ENCODE measurements at places on chromosomes 5 and 9.

- no peak for DNase-seq
Observed at GRCh38 chr5:150791536-150791935, 13.0 kb downstream of the SMIM3 start.

DNA sequence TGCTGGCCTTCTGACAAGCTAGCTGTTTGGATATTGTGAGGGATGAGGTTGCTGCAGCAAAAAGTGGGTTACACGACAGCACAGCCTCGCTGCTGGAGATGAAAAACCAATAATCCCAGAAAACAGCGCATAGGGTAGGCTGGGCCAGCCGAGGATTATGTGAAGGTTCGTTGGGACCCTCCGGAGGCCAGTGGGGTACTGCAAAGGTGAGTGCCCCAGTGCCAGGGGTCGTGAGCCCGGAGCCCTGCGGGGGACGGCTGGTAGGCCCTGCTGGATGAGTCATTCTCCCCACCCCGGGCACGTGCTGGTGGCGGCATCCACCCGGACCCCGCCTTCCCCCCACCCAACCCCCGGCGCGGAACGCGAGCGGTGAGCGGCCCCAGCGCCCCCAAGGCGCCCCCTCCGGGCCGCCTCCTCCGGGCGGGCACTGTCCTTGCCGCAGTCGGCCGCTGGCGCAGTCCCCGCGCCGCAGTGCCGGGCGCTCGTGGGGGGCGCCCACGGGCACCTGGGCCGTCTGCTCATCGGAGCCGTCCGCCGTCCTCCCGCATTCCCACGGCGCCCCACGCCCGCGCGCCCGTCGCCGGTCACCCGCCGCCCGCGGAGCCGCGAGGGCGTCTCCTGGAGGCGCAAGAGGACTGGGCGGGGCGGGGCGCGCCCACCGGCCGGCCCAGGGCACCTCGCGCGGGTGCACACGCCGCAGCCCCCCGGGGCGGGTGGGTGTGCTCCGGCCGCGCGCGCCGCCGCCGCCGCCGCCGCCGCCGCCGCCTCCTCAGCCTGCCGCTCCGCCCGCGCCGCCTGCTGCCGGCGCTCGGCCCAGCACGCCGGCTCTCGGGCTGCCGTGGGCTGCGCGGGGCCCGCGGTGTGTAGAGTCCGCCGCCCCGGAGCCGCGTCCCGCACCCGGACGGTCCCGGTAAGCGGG, at the start of gene PHF24:
PHF24 (plus strand) TSS at position 794 of the 919 bp plus-strand sequence. CDS start 13,014 bp downstream, outside the sequence.
- peak; percentile 4 for DNase-seq

GRCh38 chr9:20084125-20084524, 295.3 kb upstream of the SLC24A2 start:
- DNase-seq = no peak

DNA sequence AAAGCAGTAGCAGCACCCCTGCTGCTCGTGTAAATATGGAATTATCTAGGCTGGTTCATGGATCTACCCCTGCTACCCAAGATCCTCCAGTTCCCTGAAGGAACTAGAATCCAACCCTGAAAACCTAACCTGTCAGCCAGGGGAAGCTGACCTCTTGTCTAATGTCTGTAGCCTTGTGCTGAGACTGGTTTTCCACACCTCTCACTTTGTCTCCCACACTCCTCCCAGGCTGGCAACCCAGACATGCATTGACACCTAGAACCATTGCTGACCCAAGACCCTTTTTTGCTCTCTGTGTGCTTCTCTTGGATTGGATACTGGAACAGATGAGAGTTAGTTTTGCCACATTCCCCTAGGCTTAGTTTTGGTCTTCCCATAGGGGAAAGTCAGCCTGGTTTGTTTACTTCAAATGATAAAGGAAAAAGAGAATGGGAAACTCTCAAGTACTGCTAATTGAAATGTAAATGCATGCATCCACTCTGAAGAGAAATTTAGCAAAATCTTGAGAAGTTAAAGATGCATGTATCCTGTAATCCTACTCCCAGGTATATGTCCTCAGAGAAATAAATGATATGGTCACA, 36.6 kb upstream of the NR4A3 start:
- no peak for DNase-seq

DNA sequence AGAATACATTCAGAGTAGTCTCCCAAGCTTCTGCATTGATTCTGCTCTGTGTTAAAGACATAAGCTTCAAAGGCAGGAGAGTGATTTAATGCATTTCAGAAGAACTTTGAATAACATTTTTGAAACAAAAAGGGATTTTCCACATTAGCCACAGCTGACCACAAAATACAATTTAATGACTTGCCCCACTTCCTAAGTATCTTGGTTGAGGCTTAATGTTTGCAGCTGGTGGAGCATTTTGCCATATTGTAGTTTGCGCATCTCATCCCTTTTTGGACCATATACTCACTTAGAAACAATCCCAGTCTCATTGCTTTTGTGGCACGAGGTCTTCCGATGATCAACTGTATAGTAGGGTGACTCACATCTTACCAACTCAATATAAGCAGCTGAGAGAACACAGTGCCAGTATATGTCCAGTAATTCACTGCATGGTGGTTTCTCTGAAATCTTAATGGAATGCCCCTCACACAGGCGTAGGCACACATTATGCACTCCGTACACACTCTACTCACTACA, 455.8 kb upstream of the PTGER4 start:
- no peak for DNase-seq

DNA sequence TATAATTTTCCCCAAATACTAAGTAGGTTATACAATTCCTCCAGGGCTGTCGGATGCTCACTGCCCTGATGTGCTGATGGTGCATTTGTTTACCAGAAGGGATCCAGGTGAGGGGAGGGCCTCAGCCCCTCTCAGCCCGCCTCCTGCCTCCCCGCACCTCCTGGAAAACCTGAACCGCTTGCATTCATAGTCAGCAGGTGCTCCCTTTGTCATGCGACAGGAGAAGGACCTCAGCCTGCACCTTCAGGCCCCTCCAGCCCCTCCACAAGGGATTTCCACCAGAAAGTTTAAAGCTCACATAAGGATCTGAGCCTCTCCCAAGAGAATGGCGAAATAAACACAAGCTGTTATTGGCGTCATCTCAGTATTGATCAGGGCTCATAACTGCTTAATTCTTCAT, 36.5 kb upstream of the NTNG2 start:
- DNase-seq = no peak

DNA sequence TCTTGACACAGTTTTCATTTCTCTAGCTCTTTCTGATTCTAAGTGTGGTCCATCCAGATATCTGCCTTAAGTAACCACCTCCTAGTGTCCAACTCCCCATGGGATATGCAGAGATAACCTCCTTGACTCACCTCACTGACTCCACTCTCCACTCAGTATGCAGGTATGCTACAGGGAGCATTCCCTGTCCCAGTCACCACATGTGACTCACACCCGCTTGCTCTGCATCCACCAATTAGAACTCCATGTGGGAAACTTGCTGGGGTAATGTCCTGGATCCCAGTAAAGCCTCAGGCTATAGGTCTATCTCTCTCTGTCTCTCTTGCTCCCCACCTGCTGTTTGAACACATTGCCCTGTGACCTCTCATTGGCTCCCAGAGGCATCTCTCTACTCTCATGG, 563.9 kb downstream of the HTR1A start:
- no peak for DNase-seq

- DNase-seq = peak; percentile 76
Observed at GRCh38 chr9:92947268-92948037, at the start of gene FGD3. Gene FGD3, plus strand, starts transcription at chr9:92947523. Its CDS starts 28,734 bp downstream, at chr9:92976257.

DNA sequence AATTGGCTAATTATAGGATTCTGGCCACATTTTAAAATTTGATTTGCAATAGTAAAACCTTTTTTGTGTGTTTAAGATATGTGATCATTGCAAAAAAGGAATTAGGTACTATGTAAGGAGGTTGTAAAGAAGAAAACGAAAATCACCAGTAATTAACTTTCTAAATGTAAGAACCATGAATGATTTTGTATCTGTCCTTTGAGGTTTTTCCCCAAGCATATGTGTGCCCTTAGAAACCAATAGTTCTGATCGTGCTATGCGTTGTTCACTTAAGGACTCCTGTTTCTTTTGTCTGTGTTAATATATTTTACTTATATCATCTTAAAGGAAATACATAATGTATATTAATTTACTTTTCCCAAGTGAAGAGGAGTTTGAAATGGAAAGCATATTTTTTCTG, 410.2 kb downstream of the PSAT1 start:
- DNase-seq = no peak

DNA sequence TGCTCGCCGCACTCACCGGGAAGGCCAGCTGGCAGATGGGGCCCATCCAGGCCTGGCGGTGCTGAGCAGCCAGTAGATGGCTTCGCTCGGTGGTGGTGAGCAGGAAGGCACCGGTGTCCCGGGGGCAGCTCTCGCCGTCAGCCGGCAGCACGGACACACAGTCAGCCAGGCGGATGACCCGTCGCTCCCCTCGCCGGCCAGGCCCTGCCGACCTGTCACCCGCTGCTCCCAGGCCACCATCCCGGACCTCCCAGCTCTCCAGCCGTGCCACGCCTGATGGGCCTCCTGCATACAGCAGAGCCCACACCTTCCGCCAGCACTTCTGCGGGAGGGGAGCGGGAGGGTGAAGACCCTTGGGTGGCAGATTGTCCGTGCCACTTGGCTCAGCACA, 1.4 kb downstream of the DOK3 start:
- DNase-seq = no peak

DNA sequence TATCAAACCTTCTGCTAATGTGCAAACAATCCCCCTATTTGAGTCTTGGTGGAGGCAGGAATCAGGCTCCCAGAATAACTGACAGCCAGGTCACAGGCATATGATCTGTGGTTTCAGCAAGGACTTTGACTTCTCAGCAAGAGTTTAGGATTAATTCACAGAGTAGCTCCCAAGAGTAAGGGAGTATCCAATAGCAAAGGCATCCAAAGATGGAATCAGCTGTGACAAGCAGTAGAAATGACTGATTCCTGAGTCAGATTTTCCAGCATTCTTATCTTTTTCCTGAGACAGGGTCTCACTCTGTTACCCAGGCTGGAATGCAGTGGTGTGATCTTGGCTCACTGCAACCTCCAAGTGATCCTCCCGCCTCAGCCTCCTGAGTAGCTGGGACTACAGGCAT, 108.3 kb downstream of the EPB41L4A start:
- DNase-seq = no peak

- no peak for DNase-seq
Observed at GRCh38 chr5:51731421-51732029, 348.3 kb downstream of the ISL1 start.

DNA sequence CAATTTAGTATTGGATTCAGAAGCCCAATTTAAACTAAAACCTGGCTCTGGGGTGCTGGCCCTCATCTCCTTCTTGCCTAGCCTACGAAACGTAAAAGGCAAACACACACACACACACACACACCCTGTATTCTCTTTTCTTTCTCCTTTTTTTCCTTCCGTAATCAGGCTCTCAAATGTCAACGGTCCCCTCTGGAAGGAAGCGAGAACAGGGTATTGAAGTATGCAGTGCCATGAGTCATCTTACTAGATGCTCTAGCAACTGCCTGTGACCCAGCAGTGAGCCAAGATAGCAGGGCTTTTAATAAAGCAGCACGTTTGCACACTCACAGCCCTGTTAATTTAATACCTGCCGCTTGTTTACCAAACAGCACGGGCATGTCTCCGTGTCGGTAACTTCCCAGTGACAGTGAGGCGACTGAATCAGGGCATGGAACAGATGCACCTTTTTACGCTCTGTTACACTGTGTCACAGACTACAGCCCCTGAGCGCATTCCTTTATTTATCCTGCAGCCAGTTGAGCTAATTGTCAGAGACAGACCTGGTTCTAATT, 243.8 kb downstream of the BNC2 start:
- DNase-seq = peak; percentile 40

- DNase-seq = peak; percentile 9
Observed at GRCh38 chr5:132437604-132438266, 52.8 kb downstream of the IRF1 start.

DNA sequence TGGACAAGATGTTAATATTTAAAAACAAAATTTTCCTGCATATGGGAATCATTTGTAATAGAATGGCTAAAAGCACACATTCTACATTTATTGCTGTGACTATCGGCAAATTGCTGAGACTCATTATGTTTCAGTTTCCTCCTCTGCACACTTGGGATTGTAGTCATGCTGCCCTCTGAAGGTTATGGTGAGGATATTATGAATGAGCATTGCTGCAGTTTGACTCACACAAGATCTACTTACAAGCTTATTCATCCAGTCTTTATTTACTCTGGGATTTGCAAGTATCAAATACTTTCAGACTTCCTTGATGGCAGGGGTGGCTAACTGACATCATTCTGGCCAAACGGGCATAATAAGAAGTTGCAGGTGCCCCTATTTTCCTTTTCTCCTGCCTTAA, 9.5 kb upstream of the NFIL3 start:
- peak; percentile 37 for DNase-seq

DNA sequence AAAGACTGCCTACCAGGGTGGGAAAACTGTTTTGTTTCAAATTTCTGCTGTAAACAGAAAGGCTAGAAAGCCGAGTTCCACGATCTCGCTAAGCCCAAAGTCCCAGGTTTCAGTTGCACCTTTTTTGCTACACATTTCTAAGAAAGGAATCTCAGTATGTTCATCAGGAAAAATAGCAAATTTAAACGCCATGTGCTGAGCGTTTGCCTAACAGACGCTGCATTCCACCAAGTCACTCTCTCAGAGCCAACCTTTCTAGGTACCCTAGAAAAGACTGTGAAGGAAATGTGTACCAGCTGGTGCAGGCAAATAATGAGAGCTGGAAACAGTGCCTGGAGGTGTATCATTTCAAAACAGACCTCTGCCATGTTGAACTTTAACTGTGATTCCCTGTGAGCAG, 71.8 kb downstream of the FRMD3 start:
- no peak for DNase-seq
